ENCODE measurements at places on chromosomes 2 and 18. TPM values are rescaled to one million over a fixed set of nuclear protein-coding genes. Genes with fewer than 3 reads are reported as not detected.

CD8B2 gene
- total RNA-seq = not detected

MROH2A gene
- total RNA-seq = not detected

LIMS4 gene
- total RNA-seq = 9.1 TPM

DNA sequence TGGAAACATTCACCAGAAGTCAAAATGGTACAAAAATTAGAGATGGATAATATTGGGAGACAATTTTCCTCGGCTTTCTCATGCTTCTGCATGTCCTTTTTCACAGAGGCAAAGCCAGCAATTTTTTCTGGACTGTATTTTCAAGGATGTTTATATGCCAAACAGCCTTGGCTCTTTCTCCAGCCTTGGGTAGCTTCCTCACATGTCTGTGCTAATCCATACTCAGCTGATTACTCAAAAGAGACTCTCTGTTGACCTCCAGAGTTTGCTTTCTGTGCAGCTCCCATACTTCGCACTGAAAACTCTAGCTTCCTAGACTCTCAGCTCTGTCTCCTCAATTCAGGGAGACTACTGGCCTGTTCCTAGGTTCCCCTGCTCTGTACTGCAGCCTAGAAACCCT, 10.6 kb downstream of the C18orf63 start:
- no peak for DNase-seq

DNA sequence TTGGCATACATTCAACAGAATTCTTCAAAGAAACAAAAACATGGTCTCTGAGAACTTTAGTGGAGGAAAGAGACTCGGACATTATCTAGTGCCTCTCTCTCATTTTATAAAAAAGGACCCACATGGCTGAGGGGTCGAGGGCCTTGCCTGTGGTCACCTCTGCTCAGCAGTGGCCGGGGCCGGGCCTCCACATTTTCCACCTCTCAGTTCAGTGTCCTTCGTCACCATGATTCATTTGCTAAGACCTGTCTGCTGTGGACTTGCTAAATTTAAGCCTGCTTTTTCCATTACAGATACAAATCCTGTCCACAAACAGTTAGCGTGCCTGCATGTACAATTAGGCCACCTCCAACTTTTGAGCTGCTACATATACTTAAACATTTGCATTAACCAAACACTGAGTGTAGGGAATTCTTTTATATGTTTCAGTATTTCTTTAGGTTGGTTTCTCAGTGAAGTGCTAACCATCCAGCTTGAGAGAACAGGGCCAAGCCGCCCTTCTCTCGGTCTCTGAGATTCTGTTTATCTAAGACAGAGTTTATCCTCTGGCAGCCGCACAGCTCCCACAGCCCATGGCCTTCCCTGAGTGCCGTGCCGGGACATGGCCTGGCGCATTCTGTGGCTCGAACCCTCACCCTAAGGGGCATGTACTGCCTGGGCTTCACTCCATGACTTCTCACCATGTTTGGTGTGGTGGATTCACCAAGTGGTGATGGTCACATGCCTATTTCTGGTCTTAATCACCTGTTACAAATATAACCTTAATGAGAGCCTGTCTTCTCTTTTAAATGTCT, 46.2 kb downstream of the COA5 start:
- peak; percentile 53 for DNase-seq

GRCh38 chr2:64565949-64566710, 42.0 kb downstream of the AFTPH start:
- no peak for DNase-seq

DNA sequence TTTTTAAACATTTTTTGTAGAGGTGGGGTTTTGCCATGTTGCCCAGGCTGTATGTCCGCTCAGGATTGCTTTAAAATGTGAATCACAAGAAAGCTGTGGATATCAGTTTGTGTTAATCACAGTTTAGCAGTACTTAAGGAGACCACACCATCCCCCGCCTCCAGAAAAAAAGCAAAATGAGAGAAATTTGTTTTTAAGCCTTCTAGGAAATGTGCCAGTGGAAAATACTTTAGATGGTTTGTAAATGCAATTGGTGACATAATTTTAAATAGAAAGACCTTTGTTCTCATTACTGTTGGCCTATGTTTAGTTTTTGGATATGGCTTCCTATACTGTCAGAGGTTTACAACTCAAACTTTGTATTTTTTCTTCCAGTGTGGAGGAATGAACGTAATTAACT, 27.0 kb downstream of the GCA start:
- DNase-seq = no peak

GRCh38 chr2:169808221-169808620, 9.6 kb downstream of the SSB start:
- no peak for DNase-seq

GRCh38 chr2:219207134-219207883, 727 bp downstream of the ZFAND2B start:
- DNase-seq = no peak

- DNase-seq = no peak
Observed at GRCh38 chr2:26782876-26783704, 2.8 kb upstream of the CENPA start.

- DNase-seq = no peak
Observed at GRCh38 chr18:35071819-35072247, 30.6 kb downstream of the MAPRE2 start.

GRCh38 chr2:157815421-157815820, 60.7 kb downstream of the ACVR1 start:
- no peak for DNase-seq

GRCh38 chr2:232658217-232658785, 24.9 kb downstream of the EFHD1 start:
- no peak for DNase-seq

- DNase-seq = peak; percentile 34
Observed at GRCh38 chr18:74040459-74041332, 106.9 kb downstream of the FBXO15 start.

- DNase-seq = no peak
Observed at GRCh38 chr2:200051611-200051945, 96.2 kb downstream of the MAIP1 start.

- no peak for DNase-seq
Observed at GRCh38 chr2:122186761-122187222, 431.3 kb downstream of the TSN start.

DNA sequence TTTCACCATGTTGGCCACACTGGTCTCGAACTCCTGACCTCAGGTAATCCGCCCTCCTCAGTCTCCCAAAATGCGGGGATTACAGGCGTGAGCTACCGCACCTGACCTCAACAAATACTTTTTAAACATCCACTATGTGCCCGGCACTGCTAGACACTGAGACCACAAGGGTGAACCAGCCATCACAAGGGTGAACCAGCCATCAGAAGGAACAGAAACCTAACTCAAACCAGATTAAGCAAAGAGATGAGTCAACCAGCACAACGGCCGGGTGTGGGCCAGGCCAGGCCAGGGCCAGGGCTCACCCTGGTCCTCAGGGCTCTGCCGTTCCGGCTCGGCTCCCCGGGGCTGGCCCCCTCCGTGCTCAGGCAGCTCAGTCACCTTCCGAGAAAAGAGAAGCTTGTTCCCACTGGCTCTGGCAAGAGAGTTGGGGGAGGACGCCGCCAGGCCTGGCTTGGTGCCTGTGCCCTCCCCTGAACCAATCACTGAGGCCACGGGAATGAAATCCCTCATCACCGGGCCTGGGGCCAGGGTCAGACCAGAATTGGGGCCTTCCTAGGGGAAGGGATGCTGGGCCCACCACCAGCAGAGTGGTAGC, 4.4 kb downstream of the TEX44 start:
- no peak for DNase-seq

All from adrenal gland (tissue), 19 donors.